ENCODE measurements at places on chromosomes 6 and 20. TPM values are rescaled to one million over a fixed set of nuclear protein-coding genes. Genes with fewer than 3 reads are reported as not detected.

The ATP6V1G2 gene
- polyA plus RNA-seq, result 0.84 TPM

The KIAA1755 gene
- polyA plus RNA-seq, result not detected

The C20orf144 gene
- polyA plus RNA-seq, result not detected

The TMEM200A gene
- 4.8 TPM for polyA plus RNA-seq

The PLN gene
- not detected for polyA plus RNA-seq

The TP53TG5 gene
- 0.11 TPM for polyA plus RNA-seq

The DCBLD1 gene
- polyA plus RNA-seq, result 2.6 TPM

The RBM38 gene
- polyA plus RNA-seq, result 33.1 TPM

The BPIFB1 gene
- polyA plus RNA-seq, result not detected

The FNDC11 gene
- 0.41 TPM for polyA plus RNA-seq
